ENCODE measurements at places on chromosomes 6 and 20.

DNA sequence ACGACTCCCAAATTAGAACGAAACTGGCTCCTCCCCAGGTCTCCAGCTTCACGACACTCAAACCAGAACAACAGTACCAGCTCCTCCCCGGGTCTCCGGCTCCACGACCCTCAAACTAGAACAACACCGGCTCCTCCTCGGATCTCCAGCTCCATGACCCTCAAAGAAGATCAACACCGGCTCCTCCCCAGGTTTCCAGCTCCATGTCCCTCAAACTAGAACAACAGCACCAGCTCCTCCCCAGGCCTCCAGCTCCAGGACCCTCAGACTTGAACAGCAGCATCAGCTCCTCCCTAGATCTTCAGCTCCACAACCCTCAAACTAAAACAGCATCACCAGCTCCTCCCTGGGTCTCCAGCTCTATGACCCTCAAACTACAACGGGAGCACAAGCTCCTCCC is 13.8 kb downstream of the ULBP3 start:
- DNase-seq: no peak

DNA sequence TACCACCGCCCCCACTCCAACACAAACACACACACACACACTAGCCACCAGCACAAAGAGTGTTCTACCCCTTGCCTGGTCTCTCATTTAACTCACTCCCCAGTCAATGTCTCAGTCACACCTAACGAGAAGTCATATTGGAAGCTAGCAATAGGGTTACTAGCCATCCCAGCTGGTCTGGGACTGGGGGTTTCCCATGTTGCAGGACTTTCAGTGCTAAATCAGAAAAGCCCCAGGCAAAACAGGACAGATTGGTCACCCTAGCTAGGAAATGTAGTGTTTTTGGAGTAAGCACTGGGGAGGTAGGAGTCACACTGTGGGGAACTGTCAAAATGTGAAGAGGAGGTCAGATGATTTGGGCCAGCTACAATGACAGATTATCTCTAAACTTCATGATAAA is 158.1 kb downstream of the UNC5CL start:
- DNase-seq: no peak

- DNase-seq: no peak
Measured at GRCh38 chr20:38222923-38223742, 37.4 kb downstream of the KIAA1755 start.

- no peak for DNase-seq
Measured at GRCh38 chr6:111942561-111942960, 69.3 kb upstream of the FYN start.

- no peak for DNase-seq
Measured at GRCh38 chr6:104201557-104201956, 658.2 kb downstream of the HACE1 start.

DNA sequence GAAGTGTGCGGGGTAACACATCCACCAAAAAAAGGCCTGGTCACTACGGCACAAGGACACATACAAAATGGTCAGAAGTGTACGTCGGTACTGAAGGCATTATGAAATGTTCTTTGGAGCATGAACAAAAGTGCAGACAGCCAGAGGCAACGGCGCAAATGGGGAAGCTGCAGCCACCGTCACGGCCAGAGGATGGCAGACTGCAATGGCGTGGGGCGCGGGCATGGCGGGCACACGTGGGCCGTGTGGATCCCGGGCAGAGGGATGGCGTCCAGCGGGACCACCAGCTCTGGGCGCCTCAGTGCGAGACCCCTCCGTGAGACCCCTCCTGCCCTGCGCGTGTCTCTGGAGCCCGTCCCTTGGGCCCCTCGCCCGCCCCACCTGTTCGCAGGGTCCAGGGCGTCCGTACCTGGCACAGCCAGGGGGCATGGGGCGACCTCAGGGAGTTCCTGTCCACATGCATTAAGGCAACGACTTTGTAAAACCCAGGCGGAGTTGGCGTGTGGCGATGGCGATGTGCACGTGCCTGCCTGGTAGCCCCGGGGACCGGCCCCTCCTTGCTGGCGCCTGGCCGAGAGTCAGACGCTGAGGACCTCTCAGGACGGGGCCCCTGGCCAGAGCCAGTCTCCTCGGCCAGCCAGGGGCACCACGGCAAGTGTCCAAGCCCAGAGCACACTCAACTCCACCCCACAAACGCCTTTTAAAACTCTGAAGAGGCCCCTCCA is 39.5 kb upstream of the CHRNA4 start:
- DNase-seq: no peak

GRCh38 chr20:9629831-9630230 is 115.4 kb downstream of the LAMP5 start:
- no peak for DNase-seq

DNA sequence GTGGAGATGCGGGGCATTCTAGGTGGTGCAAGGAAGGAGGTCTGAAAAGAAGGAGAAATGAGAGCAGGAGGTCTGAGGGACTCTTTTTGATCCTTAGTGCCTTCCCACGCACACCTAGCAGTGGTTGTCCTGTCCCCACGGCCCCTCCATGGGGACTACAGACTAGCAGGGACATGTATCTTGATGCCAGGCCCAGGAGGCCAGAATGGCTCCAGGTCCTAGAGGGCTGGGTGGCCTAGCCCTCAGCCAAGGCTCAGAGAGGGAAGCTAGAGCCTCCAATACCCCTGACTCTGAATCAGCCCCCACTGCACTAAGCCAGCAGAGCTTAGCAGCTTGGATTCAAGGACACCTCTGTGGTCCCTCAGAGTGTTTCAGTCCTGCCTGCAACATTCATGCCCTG is 16.7 kb upstream of the BLCAP start:
- no peak for DNase-seq

DNA sequence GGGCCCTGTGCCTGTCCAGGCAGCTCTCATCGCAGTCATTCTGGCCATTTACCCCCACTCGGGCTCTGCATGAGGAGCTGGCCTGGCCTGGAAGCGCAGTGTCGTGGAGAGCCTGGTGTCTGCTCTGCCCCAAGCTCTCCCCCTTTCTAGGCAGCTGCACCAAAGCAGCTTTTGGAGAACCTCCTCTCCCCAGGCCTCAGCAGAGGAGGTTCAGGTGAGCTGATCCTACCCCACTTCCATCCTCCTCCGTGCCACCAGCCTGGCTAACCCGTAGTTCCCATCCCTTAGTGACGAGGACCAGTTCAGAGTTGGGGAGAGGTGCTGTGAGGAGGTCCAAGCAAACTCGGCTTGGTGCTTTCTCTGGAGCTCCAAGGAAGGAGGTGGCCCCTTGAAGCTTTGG is 30.5 kb upstream of the PHACTR3 start:
- no peak for DNase-seq

DNA sequence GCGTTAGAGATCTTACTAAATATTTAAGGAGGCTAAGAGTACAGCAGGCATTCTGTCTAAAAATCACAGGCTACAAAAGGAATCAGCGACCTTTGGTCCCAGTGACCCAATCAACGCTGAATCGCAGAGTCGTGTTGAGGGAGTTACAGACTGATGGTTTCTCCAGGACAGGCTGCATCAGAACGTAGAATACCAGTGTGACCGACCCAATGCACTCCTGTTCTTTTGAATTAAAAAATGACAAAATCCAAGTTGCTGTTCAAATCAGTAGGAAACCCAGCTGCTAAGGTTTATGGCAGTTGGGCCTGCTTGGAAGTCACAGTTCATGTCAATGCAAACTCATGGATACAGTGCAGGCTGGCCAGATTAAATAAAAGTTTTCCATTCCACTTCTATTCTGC is 155.8 kb upstream of the AFDN start:
- no peak for DNase-seq

GRCh38 chr6:152957796-152958195 is 25.0 kb downstream of the FBXO5 start:
- no peak for DNase-seq

GRCh38 chr6:27439371-27439770 is 33.5 kb downstream of the ZNF184 start:
- no peak for DNase-seq

- no peak for DNase-seq
Measured at GRCh38 chr6:105593056-105593690, 190.3 kb upstream of the PREP start.

- peak; percentile 76 for DNase-seq
Measured at GRCh38 chr6:83092756-83093399, 25.4 kb downstream of the DOP1A start.

DNA sequence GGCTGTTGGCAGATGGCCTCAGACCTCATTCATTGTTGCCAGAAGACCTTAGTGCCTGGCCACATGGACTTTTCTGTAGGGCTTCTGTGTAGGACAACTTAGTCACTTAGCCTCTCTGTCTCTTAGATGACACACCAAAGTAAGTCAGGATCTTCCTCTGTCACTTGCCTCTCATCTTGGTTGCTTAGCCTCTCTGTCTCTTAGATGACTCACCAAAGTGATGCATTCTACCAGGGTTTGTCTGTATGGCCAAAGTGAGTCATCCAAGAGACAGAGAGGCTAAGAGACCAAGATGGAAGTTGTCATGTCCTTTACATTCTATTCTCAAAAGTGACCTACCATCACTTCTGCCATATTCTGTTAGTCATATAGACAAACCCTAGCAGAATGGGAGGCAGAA is 255.9 kb upstream of the DEFB112 start:
- no peak for DNase-seq

DNA sequence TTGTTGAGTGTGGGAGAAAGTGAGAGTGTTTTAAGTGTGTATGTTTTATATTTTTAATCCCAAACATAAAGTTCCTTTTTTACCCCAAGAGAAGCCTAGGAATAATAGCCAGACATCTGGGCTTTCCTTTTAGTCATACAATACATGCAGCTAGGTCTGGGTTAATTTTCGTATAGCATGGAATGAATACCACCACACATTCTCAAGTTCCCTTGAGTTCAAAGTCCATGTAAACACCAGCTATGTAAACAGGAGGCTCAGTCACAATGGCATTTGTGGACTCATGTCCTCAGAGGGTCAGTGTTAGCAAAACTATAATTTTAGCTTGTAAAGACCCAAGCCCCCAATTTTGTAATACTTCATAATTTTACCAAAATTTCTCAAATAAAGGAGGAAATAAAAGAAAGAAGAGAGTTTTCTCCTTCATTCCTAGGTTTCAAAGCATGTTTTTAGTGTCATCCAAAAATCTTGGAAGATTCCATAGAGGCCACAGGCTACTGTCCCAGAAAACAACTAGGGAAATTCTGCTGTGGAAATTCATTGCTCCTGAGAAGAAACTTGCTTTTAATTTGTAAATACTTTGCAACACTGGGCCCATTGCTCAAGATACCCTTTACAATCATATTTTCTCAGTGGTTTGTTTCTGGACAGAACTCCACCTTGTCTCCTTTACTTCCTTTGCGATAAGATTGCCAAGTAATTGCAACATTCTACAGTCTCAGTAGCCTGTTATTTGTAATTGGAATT is 671.2 kb downstream of the COL12A1 start:
- DNase-seq: peak; percentile 84

GRCh38 chr20:63539441-63540370 is 2.5 kb upstream of the PTK6 start:
- no peak for DNase-seq

GRCh38 chr6:37115236-37115895 is 54.6 kb upstream of the PIM1 start:
- DNase-seq: no peak

- DNase-seq: no peak
Measured at GRCh38 chr6:150492941-150493340, 106.7 kb upstream of the PLEKHG1 start.

GRCh38 chr20:44014807-44015732 is 100.4 kb downstream of the TOX2 start:
- DNase-seq: no peak
